Fibroblast of skin of back (primary cell): ENCODE measurements at places on chromosomes 13 and 19.
A peak's percentile ranks its signal among the peaks of the same experiment; 100 is the strongest.

- no peak for DNase-seq
Observed at GRCh38 chr19:30774252-30774766, 402.1 kb downstream of the ZNF536 start.

- no peak for DNase-seq
Observed at GRCh38 chr13:32851083-32852069, 164.8 kb upstream of the KL start.

DNA sequence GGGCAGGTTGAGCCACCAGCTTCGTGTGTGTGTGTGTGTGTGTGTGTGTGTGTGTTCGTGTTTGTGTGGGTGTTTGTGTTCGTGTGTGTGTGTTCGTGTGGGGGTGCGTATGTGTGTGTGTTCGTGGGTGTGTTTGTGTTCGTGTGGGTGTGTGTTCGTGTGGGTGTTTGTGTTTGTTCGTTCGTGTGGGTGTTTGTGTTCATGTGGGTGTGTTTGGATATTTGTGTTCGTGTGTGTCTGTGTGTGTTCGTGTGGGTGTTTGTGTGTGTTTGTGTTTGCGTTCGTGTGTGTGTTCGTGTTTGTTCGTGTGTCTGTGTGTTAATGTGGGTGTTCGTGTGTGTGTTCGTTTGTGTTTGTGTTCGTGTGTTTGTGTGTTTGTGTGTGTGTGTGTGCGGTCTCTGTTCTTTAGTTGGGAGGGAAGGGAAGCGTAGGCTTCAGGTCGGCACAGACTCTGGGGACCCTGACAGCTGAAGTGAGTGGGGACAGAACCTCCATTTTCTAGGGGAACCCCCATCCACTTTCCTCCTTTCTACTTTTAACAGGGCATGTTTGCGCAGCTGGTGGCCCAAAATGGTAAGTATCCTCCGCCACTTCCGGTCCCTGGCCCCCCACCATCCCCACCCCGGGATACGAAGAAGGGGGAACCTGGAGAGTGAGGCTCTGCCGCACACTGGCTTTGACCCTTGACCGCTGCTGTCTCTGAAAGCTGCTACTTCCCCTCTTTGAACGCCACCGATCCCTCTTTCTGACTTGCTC is 1.6 kb downstream of the TNFSF9 start:
- DNase-seq: no peak

DNA sequence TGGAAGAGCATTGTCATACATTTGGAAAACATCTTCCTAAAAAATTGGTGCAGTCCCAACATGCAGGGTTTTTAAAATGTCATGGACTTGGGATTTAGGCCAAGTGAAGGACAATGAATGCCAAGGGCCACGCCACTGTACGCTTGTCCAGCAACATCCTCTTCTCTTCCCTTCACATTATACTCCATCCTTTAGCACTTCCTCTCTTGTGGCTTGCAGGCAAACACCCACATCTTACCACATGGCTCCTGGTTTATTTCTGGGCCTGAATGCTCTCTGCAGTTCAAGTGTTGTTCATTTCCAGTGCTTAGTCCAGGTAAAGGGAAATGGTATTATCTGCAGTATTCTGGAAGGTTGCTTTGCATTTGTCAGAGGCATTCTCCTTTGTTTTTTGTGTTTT is 45.0 kb downstream of the CBY2 start:
- DNase-seq: no peak

GRCh38 chr19:41530761-41531301 is 45.1 kb upstream of the CEACAM21 start:
- peak; percentile 29 for DNase-seq

GRCh38 chr13:91399189-91400062 is 1.0 kb downstream of the GPC5 start:
- DNase-seq: no peak

GRCh38 chr19:30402436-30403202 is 30.4 kb downstream of the ZNF536 start:
- no peak for DNase-seq

DNA sequence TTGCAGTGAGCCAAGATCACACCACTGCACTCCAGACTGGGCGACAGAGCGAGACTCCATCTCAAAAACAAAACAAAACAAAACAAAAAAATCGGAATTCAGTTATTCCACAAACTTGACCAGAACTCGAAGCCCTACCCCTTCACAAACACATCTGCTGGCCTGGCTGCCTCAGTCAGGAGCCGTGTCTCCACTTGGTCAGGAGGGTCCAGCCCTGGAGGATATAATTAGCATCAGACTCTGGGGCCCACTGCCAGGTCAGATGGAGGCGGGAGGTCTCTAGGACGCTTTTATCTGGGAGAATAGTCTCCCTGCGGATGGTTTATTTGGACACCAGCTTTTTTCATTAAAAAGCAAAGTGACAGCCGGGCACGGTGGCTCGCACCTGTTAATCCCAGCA is 8.0 kb downstream of the ELL start:
- DNase-seq: no peak

- no peak for DNase-seq
Observed at GRCh38 chr19:2083174-2083854, 12.8 kb downstream of the MOB3A start.

GRCh38 chr19:39916236-39916635 is 18.2 kb downstream of the FCGBP start:
- DNase-seq: no peak

DNA sequence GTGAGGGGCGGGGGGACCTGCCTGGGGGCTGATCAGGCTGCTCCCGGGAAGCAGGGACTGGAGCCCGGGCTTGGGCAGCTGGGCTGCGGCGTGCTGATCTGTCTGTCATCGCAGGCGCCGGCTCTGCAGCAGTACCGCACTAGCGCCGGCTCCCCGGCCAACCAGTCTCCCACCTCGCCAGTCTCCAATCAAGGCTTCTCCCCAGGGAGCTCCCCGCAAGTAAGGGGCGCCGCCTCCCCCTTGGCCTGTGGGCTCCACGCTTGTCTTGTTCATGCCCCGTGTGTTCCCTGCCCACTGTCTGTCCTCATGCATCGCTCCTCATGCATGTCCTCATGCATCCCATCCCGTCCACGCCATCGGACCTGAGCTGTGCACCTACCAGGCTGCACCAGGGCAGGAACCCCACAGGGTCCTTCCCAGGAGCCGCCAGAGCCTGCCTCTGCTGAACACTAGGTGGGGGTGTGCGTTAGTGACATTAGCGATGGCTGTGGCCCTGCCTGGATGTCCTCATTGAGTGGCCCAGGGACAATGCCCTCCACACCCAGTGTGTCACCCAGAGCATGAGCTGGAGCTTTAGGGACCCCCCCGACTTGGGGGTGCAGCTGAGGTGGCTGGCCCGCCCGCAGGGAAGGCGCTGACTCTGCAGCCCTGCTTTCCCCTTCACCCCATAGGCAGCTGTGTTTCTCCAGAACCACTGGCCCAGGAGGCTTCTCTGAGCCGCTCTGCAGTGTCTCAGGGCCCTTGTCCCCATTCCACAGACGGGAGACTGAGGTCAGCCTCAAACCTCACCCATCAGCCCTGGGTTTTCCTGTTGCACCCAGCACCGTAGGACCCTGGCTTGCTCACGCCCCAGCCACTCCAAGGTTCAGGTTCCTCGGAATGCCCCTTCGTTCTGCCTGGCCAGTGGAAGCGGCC is 19.5 kb downstream of the COMP start:
- DNase-seq: no peak

GRCh38 chr13:48858122-48858902 is 117.4 kb upstream of the FNDC3A start:
- no peak for DNase-seq

- DNase-seq: no peak
Observed at GRCh38 chr13:35554972-35555623, 78.6 kb upstream of the MAB21L1 start.

DNA sequence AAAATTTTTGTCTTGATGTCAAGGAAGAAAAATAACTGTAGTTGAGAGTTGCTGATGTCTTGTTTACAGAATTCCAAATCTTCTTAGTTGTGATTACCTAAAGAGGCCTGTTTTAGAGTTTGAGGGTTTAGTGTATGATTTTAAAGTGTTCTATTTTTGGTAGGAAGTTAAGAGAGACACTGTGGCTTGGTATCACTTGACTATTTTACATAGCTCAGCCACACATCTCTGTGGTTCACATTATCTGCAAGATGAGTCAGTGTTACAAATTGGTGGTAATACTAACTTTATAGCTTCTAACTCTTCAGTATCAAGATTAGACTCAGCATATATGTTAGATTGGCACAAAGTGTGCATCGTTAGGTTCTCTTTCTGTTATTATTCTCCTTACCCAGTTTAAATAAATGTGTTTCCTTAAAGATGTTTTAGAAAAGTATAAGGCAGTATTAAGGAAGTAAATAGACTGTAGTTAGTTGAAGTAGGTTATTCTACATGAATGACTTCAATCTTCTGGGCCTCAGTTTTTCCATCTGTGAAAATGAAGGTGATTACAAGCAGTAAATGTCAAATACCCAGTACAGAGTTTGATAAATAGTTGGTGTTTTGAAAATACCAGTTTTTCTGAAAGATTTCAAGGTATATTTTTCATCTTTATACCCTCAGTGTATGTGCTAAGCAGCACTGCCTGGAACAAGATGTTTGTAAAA is 33.4 kb downstream of the COG6 start:
- peak; percentile 41 for DNase-seq

DNA sequence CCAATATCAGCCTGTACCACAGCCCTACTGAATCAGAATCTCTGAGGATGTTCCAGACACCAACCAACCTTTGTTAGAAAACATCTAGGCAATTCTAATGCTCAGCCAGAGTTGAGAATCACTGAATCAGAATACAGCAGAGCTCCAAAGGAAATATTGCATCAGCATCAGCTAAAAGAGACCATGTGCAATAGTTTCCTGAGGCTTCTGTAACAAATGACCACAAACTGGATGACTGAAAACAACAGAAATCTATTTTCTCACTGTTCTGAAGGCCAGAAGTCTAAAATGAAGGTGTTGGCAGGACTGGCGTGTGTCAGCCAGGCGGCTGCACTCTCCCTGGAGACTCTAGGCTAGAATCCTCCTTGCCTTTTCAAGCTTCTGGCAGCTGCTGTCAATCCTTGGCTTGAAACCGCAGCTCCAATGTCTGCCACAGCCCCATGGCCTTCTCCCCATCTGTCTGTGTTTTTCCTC is 1.2 kb upstream of the DCT start:
- DNase-seq: peak; percentile 47

DNA sequence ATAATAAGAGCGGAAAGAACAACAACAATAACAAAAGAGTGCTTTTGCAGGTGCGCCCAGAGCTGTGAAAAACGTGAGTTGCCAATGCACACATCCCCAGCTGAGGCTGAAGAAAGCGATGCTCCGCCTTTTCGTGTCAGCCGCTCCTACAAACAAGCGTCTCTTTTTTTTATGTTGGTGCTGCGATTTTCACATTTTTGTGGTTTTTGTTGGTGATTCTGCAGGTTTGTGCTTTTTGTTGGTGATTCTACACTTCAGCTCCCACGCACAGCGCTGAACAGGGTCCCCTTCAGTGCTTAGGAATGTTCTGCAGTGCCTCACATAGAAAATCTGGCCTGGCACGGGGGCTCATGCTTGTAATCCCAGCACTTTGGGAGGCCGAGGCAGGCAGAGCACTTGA is 7.3 kb upstream of the SBK3 start:
- peak; percentile 91 for DNase-seq

- DNase-seq: peak; percentile 47
Observed at GRCh38 chr13:93260591-93260990, 34.0 kb downstream of the GPC6 start.
